ENCODE measurements at places on chromosomes 7 and 10. TPM values are rescaled to one million over a fixed set of nuclear protein-coding genes. Genes with fewer than 3 reads are reported as not detected.
A peak's percentile ranks its signal among the peaks of the same experiment; 100 is the strongest.

The CCDC172 gene
- 3.0 TPM for total RNA-seq

- no peak for DNase-seq
These were observed 224.2 kb upstream of the AUTS2 start for GRCh38 chr7:69374044-69374425.

DNA sequence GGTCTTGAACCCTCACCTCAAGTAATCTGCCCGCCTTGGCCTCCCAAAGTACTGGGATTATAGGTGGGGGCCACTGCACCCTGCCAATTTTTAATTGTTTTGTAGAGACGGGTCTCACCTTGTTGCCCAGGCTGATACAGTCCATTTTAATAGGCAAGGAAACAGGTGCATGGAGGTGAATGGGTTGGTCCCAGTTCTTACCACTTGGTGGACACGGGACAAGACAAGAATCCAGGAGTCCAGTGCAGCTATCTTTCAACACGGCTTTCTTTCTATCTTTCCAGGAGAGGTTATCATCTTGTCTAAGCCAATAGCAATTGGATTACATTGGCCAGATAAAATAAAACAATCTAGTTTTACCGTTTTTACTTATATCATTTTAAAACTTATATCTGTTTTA is 23.8 kb downstream of the TCF7L2 start:
- no peak for DNase-seq

DNA sequence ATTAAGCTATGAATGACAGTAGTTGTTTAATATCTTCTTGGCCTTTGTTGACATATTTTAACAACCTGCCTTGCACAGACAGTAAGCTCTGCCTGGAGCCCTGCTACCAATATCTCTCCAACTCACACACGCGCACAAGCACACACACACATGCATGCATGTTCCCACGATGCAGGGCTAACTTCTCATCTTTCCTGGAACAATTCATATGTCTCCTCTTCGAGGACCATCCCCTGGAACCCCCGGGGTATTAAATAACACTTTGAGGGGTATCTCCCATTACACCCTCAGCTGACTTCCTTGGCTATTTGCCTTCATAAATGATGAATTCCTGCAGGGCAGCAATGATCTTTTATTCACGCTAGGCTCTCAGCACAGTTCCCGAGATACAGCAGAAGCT is 258.0 kb downstream of the TRIL start:
- DNase-seq = no peak

DNA sequence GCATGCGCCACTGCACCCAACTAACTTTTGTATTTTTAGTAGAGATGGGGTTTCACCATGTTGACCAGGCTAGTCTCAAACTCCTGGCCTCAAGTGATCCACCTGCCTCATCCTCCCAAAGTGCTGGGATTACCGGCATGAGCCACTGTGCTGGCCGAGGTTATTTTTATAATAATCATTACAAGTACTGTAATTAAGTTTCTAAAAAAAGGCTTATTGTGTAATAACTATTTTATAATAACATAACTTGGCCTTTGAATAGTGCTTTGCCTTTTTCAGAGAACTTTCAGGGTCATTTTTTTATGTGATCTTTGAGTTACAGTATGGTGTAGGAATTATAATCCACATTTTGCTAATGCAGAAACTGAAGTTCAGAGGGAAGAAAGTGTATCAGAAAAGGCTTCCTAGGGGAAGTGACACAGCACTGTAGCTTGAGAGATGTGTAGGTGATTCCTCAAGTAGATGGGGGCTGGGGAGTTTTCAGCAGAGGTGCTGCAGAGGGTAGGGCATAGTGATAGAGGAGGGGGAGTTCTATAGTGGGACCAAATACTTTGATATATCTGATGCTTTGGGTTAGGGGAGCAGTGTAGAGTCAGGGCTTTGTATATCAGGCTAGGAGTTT is 9.2 kb upstream of the SYPL1 start:
- no peak for DNase-seq

DNA sequence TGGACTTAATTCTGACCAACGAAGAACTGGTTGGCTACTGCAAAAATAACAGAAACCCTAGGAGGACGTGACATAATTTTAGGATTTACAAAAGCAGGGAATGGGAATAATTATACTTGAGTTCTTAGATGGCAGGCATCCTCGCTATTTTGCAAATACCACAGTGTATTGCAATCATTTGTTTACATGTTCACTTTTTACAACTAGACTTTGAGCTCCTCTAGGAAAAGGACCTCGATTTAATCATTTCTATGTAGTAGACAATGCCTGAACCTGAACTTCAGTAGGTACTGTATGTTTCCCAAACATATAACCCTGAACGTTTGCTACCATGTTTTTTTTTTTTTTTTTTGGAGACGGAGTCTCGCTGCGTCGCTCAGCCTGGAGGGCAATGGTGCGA is 137.7 kb downstream of the CNOT4 start:
- DNase-seq = no peak

The PI4K2A gene
- total RNA-seq = 18.6 TPM

- peak; percentile 16 for DNase-seq
These were observed 167.1 kb upstream of the FAM3C start for GRCh38 chr7:121563177-121563576.

DNA sequence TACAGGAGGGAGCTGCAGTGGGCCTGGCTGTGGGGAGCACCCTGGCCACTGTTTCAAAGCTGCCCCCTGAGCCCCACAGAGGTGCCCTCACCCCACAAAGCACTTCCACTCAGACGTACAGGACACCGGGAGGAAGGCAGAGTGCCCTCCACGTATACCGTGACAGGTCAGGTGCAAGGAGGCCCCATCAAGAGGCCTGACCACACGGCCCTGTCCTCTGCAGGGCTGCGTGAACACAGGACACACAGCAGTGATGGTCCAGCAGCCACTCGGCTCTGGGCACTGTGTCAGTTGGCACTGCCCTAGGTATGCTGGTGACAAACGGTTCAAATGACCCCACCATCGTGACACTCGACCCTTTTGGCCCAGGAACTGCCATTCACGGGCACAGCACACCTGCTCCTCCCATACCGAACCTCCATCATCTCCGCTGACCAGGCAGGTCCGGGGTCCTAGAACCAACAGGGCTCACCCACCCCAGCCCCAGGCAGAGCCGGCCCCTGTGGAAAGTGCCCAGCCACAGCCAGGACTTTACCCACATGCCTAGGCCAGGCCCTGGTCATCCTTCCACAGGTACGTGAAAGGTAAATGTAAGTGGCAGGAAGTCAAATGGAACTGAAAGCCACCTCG is 560.9 kb downstream of the PTPRN2 start:
- DNase-seq = no peak

DNA sequence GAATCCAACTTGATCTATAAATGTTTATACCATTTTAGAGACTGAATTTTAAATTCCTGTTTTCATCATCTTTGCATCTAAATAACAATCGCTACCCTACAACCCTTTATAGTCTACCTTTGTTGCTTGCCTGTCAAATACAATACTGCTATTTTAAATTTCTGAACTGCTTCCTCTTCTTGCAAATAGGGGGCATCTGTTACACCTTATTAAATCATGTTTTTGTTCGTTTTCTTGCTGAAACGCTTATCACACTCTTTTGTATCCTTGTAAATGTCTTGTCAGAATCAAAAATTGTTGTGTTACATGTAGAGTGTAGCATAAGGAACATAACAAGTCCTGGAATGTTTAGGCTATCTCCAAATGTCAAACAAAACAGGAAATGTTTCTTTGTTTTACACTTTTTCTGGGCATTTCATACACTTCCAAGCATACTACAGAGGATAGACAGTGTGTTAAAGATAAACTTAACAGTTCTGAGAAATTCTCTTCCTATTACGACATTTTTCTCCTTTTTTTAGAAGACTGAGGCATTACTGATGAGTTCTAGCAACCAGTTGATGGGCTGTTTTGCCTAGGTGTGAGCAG is 281.3 kb downstream of the GPR158 start:
- no peak for DNase-seq

DNA sequence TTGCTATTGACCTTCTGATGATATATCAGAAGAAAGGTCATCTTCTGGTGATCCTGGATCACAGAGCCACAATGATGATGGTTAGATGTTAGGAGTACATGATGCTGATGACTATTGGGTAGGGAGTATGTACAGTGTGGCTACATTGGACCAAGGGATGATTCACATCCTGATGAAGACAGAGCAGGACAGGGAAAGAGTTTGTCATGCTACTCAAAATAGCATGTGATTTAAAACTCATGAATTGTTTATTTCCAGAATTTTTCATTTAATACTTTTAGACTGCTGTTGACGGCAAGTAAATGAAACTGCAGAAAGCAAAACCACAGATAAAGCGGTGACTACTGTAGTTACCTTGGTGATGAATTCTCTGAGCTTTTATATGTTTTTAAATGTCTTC is 397.3 kb downstream of the PPP1R3A start:
- DNase-seq = no peak

DNA sequence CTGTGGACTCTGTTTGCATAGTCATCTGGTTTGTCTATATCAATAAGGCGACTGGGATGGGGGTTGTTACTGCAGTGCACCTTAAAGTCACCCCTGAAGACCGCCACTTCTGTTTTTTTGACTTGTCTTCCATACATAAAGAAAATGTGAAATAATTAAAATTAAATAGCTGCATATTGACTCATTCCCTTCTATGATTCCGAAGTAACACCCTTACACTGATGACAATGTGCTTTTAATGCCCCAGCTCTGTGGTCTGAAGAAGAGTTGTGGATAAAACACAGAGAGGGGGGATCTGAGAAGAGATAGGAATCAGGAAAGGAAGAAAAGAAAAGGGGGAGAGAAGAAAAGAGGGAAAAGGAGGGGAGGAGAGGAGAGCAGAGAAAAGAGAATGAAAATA is 796.9 kb upstream of the MBL2 start:
- no peak for DNase-seq

- no peak for DNase-seq
These were observed 38.6 kb downstream of the BPGM start for GRCh38 chr7:134685250-134685649.

GRCh38 chr10:9294132-9294663 is 1239.7 kb downstream of the GATA3 start:
- DNase-seq = no peak

The C10orf143 gene
- 1.9 TPM for total RNA-seq

GRCh38 chr10:30750971-30751677 is 121.6 kb upstream of the LYZL2 start:
- no peak for DNase-seq

The PRLHR gene
- not detected for total RNA-seq

The CREB3L2 gene
- total RNA-seq = 48.1 TPM

DNA sequence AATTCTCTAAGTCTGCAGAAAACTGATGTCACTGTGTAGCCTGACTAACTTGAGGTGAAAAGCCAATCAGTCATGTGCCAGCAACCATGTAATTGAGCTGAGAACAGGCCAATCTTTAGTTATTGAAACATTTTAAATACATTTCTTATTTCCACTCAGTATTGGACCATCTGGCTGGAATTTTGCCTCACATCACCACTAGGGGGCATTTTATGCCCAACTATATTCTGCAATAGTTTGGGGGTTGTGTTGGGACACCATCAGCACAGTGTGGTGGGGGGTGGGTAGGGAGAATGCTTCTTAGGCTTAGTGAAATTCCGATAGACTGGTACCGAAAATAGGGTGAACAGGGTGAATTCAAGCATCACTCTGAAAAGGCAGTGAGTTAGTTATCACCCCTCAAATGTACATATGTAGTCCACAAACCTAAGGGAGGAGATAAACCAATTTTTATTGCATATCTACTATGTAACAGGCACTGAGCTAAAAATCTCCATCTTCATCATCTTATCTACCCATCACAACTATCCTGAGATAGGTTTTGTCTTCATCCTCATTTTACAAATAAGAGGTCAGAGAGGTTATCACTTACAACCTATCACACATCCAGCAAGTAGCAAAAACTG is 17.8 kb downstream of the NPSR1 start:
- peak; percentile 53 for DNase-seq

DNA sequence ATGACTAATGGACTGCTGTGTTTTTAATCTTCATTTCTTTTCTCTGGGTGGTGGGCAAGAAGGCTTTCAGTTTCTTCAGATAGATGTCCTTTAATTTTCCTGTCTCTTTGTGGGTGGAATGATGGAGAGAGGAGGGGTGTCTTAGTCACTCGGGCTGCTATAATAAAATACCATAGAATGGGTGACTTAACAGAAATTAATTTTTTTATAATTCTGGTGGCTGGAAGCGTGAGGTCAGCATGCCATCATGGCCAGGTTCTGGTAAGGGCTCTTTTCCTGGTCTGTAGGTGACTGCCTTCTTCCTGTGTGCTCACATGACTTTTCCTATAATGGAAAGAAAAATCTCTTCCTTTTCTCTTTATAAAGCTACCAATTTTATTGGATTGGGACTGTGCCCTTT is 6.3 kb downstream of the RSBN1L start:
- no peak for DNase-seq

GRCh38 chr7:149171892-149172533 is 23.3 kb upstream of the ZNF282 start:
- DNase-seq = no peak

GRCh38 chr7:156111-157007 is 36.0 kb upstream of the FAM20C start:
- no peak for DNase-seq

The FAM25G gene
- total RNA-seq = not detected

DNA sequence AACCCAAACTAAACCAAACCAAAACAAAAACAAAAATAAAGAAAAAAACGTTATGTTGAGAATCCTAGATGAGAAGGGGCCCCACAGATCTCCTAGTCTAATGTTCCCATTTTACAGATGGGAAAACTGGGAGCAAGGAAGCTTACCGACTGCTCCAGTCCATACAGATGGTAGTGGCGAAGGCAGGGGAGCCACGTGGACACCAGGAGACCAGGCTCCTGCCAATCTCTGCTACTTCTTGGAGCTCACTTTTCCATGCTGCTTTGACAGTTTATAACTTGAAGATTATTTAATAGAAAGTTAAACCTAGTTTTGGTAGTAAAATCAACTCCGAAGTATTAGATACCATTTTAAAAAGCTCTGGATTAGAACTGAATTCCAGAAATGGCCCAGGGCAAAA is 62.0 kb downstream of the GATA3 start:
- no peak for DNase-seq

DNA sequence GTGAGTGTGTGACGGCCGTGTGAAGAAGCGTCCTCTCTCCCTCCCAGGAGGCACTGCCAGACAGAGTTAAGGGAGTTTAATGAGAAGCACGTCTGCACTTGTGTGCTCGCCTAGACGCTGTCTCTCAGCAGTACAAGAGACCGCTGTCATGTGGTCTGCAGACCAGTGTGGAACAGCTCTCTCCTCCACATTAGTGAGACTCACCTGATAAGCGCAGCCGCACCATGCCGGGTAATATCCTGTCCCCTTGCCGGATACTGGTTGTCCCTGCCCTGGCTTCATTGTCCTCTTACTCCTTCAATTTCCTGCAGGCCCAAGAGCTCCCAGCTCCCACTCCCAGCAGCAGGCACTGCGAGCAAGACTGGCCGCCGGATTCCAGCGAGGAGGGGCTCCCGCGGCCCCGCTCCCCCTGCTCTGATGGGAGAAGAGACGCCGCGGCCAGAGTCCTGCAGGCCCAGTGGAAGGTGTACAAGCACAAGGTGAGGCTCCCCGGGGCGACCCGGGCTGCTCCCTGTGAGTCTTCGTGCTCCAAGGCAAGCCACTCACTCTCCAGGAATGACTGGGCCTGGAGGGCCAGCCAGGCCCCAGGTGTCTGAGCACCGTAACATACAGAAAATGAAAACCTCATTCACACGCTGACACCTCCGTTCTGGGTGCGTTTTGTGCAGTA is 33.5 kb upstream of the TTYH3 start:
- no peak for DNase-seq

GRCh38 chr10:104472957-104473745 is 119.5 kb downstream of the CFAP58 start:
- no peak for DNase-seq

The CPEB3 gene
- total RNA-seq = 2.4 TPM

All from WTC11 (cell line).